Posterior vena cava (tissue), 2 donors: ENCODE measurements at places on chromosomes 12 and 14. TPM values are rescaled to one million over a fixed set of nuclear protein-coding genes. Genes with fewer than 3 reads are reported as not detected.

DNA sequence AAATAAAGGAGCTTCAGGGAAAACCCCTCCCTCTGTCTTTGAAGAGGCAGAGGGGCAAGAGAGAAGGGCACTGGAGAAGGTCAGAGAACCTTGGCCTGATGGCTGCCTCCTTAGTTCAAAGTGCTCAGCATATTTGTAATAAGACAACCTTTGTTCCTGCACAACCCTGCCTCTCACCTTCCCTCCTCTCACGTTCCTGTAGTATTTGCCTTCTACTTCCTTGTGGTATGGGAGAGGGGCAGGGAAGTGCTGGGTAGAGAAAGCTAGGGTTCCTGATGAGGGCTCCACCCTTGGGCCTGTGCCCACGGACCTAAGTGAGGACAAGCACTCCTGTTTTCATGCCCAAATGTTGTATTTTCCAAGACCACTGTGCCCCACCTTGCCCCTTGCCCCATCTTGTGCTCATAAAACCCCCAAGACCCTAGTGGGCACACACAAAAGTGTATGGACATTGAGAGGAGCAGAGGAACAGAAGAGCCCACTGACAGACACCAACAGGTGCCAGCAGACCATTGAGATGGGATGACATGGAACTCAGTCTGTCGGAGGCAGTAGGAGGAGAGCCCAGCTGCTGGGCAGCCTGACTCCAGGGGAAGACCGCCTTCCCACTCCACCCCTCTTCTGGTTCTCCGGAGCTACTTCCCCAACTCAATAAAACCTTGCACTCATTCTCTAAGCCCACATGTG, 261.5 kb upstream of the CCDC196 start:
- no peak for DNase-seq

- DNase-seq: peak; percentile 14
Measured at GRCh38 chr12:116393255-116393654, 115.8 kb upstream of the MED13L start.

LTB4R gene
- 5.6 TPM for total RNA-seq

GRCh38 chr12:69044887-69045286, 111.9 kb upstream of the CPM start:
- no peak for DNase-seq

RPS26 gene
- 45.2 TPM for total RNA-seq
